ENCODE measurements at places on chromosomes 2 and 18. TPM values are rescaled to one million over a fixed set of nuclear protein-coding genes. Genes with fewer than 3 reads are reported as not detected.

CLASP1 gene
- 122 TPM for total RNA-seq

SOCS6 gene
- total RNA-seq, result 1.3 TPM

RFTN2 gene
- total RNA-seq, result not detected

ARMC9 gene
- total RNA-seq, result 3.0 TPM

RAD51AP2 gene
- not detected for total RNA-seq

CRYGD gene
- not detected for total RNA-seq

EGR4 gene
- total RNA-seq, result 0.34 TPM

PLEK gene
- total RNA-seq, result 7.6 TPM

LYG1 gene
- total RNA-seq, result 1.2 TPM

DNA sequence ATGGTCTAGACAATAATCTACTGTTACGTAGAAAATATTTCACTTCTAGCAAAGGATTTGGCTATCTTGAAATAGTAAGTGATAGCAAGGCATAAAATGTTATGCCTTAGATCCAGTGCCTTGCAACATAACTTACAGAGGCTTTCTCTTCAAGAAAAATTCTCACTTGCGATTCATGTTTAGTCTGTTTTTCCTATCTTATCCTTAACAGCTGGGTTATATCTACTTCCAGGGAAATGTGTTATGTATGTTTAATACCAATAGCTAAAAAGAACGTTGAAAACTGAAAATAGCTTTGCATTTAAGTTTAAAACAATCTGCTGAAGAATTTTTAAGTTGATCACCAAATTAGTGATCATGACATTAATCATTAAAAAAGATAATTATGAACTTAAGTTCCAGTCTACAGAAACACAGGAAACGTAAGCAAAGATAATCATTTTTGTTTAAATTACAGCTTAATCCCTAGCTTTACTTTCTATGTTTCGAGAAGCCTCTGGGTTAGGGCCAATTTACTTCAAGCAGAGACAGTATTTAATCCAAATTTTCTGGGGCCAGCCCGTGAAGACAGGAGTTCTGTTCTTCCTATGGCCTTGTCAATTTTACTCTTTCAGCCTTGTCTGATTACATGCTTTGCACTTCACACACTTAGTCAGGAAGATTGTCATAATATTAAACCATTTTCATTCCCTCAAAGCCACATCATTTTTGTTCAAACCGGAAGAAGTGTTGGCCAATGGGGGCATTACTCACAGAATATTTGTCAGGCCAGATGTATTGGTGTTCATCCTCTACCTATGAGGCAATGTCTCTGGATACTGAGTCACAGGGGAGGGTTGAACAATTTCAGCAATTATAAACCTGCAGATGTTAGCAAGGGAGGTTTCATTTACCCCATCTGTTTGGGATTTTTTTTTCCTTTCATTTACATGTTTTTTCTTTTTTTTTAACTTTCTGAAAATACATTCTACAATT lies 1132.9 kb upstream of the ZEB2 start:
- DNase-seq, result no peak
- H3K27me3 ChIP-seq, result no peaks in the 10 kb centered on the region
- no peaks in the 10 kb centered on the region for H3K4me1 ChIP-seq
- no peak overlapping the region for H3K4me3 ChIP-seq

GRCh38 chr2:161613161-161613560 lies 11.1 kb upstream of the SLC4A10 start:
- H3K4me3 ChIP-seq, result no peak overlapping the region
- H3K27me3 ChIP-seq, result peaks cover 11% of the 10 kb centered on the region
- no peaks in the 10 kb centered on the region for H3K36me3 ChIP-seq
- H3K4me1 ChIP-seq, result no peaks in the 10 kb centered on the region
- no peak for DNase-seq

DNA sequence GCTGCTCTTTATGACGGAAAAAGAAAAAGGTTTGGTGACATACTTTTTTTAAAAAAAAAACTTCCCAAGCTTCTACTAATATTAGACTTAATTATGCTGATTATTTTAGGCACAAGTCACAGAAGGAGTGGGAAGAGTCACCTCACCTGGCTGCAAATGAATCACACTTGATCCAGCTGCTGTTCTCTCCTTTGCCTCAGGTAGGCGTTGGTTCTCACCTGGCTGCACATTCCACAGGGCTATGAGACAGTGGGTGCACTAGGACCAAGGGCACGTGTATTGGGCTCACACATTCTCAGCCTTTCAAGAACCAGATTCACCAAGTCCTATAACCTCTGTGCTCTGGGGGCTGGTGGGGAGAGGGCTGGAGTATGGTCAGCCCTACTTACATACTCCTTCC lies 93.3 kb downstream of the TGFA start:
- no peak overlapping the region for H3K27ac ChIP-seq
- DNase-seq, result no peak
- peaks cover 10% of the 10 kb centered on the region for H3K4me1 ChIP-seq
- no peak overlapping the region for H3K4me3 ChIP-seq
- H3K36me3 ChIP-seq, result no peaks in the 10 kb centered on the region
- peaks cover 2% of the 10 kb centered on the region for H3K27me3 ChIP-seq

DNA sequence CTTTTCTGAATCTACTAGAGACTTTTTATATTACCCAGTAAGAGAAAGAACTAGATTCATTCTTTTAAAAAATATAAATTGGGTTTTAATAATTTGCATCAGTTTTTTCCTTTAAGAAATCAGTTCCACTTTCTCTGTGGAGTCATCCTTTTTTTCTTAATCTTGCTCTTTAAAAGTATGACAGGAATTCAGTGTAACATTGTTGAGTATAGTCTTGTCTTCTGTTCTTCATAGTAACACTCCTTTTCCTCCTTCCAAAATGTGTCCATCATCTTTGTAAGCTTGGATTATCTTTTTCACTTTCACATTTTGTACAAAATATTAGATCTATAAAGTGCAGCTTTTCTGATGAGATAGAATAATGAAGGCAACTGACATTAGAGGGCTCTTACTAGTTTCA lies 135.4 kb downstream of the HAUS1 start:
- H3K27me3 ChIP-seq, result no peaks in the 10 kb centered on the region
- peaks cover 8% of the 10 kb centered on the region for H3K36me3 ChIP-seq
- no peak overlapping the region for H3K27ac ChIP-seq
- peaks cover 31% of the 10 kb centered on the region for H3K4me1 ChIP-seq
- no peak overlapping the region for H3K4me3 ChIP-seq

DNA sequence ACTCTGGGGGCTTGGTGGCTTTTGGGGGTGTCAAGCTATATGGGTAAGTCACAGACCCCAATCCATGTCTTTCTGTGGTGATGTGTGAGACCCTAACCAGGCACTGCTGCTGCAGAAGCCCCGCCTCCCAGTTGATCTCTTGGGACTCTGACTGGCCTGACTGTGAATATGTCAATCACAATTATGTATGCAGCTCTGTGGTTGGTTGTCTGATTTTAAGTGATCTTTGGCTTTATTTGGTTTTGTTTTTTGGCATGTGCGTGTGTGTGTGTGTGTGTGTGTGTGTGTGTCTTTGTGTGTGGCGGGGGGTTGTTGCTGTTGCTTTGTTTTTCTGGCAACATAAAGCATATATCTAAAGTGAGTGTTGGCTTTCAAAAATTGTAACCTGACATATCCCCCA lies 78.5 kb upstream of the GLS start:
- no peak overlapping the region for H3K27ac ChIP-seq
- H3K4me3 ChIP-seq, result no peak overlapping the region
- no peaks in the 10 kb centered on the region for H3K36me3 ChIP-seq

GRCh38 chr2:236445678-236446077 lies 123.9 kb upstream of the ACKR3 start:
- H3K27ac ChIP-seq, result no peak overlapping the region
- H3K36me3 ChIP-seq, result no peaks in the 10 kb centered on the region
- peaks cover 6% of the 10 kb centered on the region for H3K4me1 ChIP-seq
- no peak overlapping the region for H3K4me3 ChIP-seq
- no peak for DNase-seq

GRCh38 chr2:110101280-110101844 lies 14.3 kb downstream of the MALL start:
- H3K4me1 ChIP-seq, result peaks cover 4% of the 10 kb centered on the region
- peaks cover 24% of the 10 kb centered on the region for H3K27me3 ChIP-seq
- no peak for DNase-seq
- no peaks in the 10 kb centered on the region for H3K36me3 ChIP-seq
- no peak overlapping the region for H3K27ac ChIP-seq

All from activated CD4-positive, alpha-beta memory T cell treated with anti-CD3 and anti-CD28 coated beads for 36 hours (primary cell).